ENCODE measurements at places on chromosomes 16 and 17.

DNA sequence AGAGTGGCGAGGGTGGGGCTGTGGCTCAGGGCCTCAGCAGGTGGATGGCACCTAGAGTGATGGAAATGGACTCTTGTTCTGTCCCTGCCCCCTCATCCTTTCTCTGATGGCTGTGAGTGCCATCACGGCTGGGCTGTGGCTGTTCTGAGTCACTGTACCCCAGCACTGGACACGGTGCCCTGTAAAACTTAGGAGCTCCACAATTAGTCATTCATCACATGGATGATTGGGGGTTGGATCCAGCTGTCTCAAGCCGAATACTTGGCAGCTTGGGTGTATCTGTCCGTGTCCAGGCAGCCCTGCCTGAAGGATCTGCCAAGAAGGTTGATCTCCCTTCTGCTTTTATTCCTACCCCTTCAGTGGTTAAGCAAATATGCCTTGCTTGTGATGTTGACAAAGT is 295.5 kb upstream of the EEF2KMT start:
- no peak for DNase-seq

GRCh38 chr17:73205459-73205961 is 12.7 kb downstream of the COG1 start:
- DNase-seq, result no peak

GRCh38 chr17:34850023-34850422 is 111.2 kb downstream of the CCT6B start:
- DNase-seq, result no peak

- DNase-seq, result no peak
Measured at GRCh38 chr16:60204181-60204580, 1470.1 kb upstream of the GOT2 start.

DNA sequence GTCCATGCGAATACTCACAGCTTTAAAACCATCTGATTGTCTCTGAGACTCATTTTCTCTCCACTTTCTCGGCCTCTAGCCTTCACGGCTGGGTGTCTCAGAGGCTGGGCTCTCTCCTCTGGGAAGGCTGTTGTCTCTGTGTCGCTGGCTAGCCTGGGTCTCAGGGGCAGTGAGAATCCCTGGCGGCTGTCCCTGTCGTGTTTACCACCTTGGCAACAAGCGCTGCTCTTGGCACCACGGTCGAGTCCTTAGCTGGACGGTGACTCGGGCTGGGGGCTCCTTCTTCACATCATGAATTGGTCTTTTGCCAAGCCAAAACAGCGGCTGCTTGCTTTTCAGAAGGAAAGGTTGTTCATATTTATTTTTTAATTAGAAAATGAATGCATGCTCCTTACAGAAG is 81.1 kb downstream of the MSI2 start:
- DNase-seq, result no peak

- no peak for DNase-seq
Measured at GRCh38 chr17:79811868-79812352, 15.0 kb upstream of the CBX8 start.

DNA sequence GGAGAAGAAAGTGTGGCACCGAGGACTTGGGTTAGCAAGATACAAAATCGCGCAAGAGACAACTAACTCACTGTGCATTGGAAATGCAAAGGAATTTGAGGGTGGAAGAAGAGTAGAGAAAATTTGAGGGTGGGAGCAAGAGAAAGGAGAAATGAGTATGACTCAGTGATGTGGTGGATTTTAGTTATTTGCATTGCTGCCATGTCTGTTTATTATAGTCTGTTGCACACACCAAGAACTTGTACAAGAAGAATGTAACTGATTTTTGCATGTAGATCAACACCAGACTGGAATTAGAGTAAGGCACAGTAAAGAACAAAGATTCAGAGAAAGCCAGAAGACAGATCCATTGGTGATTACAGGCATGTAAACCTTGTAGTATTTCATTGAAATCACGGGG is 71.6 kb upstream of the SMIM36 start:
- DNase-seq, result no peak

- no peak for DNase-seq
Measured at GRCh38 chr17:8803531-8804420, 4.6 kb upstream of the MFSD6L start.

DNA sequence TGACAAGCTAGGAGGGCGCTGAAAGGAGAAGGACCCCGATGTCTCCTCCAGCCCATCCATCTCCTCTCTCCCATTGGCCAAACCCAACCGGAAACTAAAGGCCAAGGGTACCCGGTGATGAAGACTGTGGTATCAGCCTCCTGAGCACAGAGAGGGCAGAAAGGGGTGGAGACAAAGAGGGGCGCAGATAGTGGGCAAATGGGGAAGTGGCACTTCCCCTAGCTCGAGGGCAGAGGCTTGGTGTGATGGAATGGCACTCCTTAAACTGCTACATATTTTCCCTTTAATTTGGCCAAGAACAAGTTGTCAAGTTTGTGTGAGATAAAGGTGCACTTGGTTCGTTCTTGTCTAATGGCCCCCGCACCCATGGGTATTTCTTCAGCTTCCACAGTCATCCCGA is 27.8 kb downstream of the IL4R start:
- no peak for DNase-seq

DNA sequence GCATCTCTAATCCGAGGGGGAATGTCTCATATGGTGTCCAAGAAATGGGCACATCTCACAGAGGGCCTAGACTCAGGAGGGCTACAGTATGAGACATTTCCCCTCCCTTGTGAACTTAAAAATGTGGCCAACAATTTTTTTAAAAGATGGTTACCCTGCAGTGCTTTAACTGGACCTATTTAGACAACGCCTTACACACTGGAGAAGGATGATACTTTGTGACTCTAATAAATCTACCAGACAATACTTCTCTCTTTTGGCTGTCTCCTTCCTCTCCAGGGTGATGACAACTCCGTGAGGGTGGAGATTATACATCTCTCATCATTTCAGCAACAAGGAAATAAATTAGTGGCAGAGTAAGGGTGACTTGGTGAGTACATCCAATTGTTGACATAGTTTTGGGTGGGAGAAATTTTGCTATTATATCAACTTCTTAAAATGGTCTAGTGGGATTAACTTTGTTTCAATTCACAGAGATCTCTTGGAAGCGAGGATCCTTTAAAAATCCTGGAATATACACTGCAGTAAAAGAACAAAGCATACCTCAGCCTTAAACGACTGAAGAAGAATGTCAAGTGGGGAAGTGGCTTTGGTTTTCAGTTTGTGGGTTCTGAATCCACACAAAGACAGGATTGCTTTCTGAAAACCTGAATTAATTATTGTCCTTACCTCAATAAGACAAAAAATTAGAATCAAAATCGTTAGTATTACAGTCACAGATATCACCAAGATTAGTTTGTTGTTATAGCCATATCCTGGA is 89.8 kb downstream of the KPNA2 start:
- no peak for DNase-seq

DNA sequence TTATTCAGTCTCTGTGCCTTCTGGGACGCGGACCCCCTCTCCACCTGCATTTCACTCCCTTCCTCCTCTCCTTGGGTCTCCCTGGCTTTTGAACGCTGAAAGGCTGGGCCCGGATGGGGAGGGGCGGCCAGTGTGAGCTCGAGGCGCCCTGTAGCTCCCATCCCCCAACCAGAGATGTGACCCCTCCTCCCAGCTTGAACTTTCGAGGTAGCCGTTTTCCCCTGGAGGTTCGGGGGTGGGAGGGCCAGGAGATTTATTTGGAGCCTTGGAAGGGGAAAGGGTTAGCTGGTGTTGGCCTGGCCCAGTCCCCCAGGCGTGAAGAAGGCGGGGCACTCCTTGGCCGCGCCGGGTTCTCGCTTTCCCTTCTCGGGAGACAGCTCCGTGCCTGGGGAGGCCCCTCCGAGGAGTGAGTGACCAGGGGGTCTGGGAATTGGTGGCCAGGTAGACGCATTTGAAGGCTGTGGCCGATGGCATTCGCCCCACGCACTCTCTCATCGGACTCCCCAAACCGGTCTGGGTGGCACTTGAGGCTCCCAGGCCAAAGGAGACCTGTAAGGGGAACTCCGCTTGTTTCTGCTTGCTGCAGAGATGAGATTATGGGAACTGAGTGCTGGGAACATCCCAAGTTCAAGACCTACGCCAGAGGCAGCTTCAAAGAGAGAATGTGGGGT is 942 bp downstream of the LDAF1 start:
- no peak for DNase-seq

GRCh38 chr16:51114382-51114781 is 36.7 kb downstream of the SALL1 start:
- no peak for DNase-seq

DNA sequence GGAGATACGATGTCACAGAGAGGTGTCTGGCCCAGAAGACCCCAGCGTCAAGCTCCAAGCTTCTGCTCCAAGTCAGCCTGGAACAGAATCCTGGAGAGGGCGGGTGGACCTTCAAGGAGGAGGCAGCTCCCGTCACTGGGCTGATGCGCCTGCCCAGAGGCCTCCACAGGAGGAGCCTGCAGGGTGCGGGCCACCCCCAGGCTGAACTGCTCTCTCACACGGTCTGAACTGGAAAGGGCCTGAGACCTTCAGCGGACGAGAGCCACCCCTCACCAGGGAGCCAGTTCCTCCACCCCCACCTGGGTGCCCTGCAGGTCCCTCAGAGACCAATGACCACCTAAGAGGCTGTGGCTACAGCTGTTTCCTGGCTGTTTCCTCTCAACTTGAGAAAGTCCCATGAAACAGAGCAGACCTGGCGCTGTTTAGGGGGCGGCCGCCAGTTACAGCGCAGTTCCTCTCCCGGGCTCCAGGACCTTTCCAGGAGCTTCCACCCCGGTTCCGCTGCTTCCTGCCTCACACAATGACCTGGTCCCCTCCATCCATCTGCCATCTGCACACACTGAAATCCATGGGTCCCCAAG is 36.0 kb upstream of the KLHDC4 start:
- no peak for DNase-seq

DNA sequence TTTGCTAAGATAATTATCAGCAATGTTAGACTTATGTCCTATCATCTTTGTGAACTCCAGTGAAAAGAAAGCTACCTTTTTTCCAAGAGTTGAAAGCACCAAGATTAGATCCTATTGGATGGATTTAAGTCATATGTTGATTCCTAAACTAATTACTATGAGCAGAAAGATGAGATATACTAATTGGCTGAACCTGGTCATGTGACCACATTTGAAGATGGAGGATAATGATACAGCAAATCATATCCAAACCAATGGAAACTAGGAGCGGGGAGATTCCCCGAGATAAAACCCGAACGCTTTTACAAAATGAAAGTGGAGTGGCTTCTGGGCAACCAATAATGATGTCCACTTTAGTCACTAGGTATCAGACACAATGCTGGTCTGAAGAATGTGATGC is 1060.2 kb upstream of the EEF2KMT start:
- no peak for DNase-seq

DNA sequence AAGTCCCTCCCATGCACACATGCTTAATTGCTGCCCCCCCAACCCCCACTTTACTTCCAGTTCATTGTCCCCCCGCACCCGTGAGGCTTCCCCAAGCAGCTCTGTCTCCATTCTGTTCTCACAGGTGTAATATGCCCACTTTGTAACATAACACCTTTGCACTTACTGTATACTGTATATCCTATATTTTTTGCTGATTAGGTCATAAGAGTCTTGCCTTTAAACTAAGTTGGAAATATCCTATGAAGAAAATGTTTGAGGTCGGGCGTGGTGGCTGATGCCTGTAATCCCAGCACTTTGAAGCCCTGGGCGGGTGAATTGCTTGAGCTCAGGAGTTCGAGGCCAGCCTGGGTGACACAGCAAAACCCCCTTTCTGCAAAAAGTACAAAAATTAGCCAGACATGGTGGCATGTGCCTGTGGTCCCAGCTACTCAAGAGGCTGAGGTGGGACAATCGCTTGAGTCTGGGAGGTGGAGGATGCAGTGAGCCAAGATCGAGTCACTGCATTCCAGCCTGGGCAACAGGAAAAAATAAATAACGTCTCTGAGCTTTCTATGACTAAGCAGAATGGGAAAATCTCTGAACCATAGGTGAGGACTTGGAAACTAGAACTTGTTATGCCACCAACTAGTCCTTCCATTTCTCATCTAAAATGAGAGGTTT is 76.1 kb downstream of the TNRC6C start:
- no peak for DNase-seq
